ENCODE measurements at places on chromosomes 5 and 9.
A peak's percentile ranks its signal among the peaks of the same experiment; 100 is the strongest.

GRCh38 chr9:23683611-23684061 lies 142.4 kb downstream of the ELAVL2 start:
- DNase-seq: no peak

- DNase-seq: peak; percentile 68
Observed at GRCh38 chr9:2559192-2560152, 62.1 kb upstream of the VLDLR start.

DNA sequence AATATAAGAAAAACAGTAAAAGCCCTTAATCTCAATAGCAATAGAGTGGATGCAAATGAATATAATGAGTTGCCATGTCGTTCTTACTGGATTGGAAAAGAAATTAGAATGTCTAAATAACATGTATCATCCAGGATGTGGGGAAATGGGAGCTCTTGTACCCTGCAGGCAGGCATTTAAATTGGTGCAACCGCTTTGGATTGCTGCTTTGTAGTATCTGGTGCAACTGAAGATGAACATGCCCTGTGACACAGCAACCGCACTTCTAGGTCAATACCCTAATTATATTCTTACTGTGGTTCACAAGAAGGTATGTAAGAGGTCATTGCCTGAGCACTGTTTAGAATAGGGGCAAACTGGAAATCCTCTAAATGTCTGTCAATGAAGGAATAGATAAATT lies 18.9 kb downstream of the MRPS30 start:
- DNase-seq: no peak

- peak; percentile 63 for DNase-seq
Observed at GRCh38 chr5:61575103-61575502, 243.0 kb downstream of the ZSWIM6 start.

GRCh38 chr5:145718956-145719355 lies 116.2 kb downstream of the PRELID2 start:
- DNase-seq: no peak

DNA sequence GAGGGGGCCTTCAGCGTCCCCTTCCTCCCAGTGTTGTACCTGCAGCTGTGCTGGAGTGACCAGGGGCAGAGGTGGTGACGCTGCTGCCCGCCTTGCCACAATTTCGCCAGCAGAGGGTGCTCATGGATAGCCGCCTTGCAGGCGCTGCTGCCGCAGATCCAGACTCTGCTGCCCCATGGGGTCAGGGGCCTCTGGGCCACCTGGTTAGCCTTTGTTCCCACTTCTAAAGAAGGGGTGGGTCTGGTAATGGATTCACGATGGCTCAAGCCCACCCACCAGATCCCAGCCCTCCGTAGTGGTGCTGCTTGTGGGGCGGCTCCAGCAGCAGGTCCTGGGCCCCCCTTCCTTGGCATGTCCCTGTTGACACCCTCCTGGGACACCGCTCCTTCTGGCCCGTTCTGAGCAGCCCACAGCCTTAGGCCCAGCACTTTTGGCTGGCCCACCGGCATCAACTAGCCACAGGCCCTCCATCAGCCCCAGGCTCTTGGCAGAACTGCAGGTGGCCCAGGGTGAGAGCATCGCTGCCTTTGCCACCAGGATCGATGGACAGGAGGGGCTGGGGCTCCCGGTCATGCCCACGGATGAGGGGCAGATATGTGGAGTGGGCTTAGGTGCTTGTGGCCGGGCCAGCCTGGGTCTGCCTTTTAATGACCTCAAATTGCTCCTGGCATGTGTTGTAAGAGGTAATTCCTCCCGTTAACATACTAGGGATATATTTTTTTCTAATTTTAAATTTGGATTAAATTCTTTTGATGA lies 57.2 kb downstream of the COL5A1 start:
- peak; percentile 84 for DNase-seq

DNA sequence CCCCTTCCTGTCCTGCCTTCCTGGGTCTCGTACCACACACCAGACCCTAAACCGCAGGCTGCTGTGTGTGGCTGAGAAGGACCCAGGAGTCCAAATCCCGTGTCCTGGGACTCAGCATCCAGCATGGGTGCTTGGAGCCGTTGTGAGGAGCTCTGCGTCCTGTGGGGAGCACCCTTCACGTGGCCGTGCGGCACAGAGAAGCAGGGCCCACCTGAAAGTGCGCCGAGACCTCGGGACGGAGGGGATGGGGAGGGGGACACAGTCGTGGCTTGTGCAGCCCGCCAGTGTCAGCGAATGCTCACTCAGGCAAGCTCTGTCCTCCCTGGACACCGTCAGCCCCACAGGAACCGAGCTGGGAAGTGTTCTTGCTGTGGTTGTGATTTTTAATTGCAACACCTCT lies 244.6 kb downstream of the CACNA1B start:
- DNase-seq: no peak

- no peak for DNase-seq
Observed at GRCh38 chr5:110917161-110917875, 154.2 kb upstream of the TSLP start.

GRCh38 chr5:96247097-96247701 lies 185.8 kb downstream of the PCSK1 start:
- peak; percentile 14 for DNase-seq

- peak; percentile 74 for DNase-seq
Observed at GRCh38 chr9:33852216-33852826, 35.4 kb downstream of the UBE2R2 start.

DNA sequence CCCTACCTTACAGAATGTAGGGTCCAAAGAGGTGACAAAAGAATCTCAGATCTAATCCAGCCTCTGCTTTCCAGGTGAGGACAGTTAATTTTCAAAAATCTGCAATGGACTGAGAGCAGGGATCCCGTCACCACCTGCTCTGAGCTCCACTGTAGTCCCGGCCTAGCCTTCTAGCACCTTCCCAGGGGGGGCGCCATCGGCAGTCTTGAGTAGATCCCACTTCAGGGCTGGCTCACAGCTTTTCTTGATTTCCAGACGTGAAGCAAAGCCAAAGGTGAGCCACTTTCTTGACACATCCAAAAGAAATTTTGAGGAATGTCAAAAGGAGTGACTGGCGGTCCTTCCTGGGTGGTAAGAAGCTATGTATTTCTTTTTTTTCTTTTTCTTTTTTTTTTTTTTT lies 114.1 kb downstream of the SYK start:
- peak; percentile 60 for DNase-seq

- DNase-seq: no peak
Observed at GRCh38 chr5:2217219-2217618, 334.5 kb upstream of the IRX4 start.

GRCh38 chr9:137899551-137900360 lies 22.2 kb downstream of the CACNA1B start:
- DNase-seq: no peak

DNA sequence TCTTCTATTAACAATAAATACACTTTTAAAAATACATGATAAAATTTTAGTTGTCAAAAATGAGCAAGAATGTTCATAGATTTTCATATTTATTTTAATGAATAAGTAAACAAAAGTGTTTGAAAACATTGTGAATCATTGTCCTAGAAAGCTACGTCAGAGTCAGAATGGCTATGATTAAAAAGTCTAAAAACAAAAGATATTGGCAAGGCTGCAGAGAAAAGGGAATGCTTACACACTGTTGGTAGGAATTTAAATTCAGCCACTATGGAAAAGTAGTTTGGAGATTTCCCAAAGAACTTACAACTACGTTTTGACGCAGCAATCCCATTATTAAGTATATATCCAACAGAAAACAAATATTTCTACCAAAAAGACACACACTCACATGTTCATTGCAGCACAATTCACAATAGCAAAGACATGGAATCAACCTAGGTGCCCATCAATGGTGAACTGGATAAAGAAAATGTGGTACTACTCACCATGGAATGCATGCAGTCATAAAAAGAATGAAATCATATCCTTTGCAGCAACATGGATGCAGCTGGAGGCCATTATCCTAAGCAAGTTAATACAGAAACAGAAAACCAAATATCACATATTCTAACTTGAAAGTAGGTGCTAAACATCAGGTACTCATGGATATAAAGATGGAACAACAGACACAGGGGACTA lies 49.2 kb upstream of the FBXL17 start:
- DNase-seq: no peak

GRCh38 chr5:80796846-80797245 lies 142.1 kb upstream of the DHFR start:
- DNase-seq: no peak

GRCh38 chr5:123098767-123099513 lies 9.9 kb downstream of the PRDM6 start:
- no peak for DNase-seq

DNA sequence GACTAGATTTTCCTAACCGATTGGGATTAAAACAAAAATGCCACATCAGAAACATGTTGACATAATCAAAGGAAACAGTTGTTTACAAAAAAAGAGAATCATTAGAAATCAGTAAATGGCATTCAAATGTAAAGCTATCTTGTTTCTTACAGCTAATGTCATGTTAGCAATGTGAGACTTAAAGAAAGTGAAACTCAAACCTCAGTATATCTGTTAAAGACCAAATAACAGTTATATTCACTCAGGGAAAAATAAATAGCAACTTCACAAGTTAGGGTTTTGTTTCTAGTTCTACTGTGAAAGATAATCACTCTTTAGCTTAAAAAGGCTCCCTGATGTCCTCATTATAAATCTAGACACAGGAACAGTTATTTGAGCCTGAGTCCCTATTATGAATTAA lies 189.3 kb upstream of the EFNA5 start:
- no peak for DNase-seq

- DNase-seq: no peak
Observed at GRCh38 chr9:87059772-87060171, 112.5 kb upstream of the GAS1 start.

DNA sequence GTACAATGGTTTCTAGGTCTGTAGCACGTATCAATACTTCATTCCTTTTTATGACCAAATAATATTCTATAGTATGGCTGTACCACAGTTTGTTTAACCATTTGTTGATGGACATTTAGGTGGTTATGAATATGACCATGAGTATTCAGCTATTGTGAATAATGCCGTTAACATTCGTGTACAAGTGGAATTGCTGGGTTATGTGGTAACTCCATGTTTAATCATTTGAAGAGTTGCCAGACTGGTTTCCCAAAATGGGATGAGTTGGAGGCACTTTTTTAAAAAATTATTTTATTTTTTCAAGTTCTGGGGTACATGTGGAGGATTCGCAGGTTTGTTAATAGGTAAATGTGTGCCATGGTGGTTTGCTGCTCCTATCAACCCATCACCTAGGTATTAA lies 4.6 kb downstream of the SNX2 start:
- DNase-seq: no peak

GRCh38 chr9:137078701-137079400 lies 1.5 kb downstream of the UAP1L1 start:
- DNase-seq: peak; percentile 12

DNA sequence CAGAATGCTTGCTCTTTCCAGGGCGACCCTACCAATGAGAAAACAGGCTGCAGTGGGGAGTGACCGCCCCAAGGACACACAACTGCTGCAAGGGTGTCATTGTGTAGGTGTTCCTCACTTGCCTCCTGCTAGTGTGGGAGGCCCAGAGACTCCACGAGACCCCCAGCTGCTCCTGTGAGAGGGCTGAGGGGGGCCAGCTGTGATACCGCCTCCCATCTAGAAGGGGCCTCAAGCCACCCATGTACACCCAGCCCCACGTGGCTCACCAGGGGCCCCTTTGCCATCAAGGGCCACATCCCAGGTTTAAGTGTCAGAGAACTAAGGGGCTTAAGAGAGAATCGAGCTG lies 1.3 kb upstream of the ASS1 start:
- no peak for DNase-seq

- DNase-seq: no peak
Observed at GRCh38 chr5:158224253-158224652, 365.3 kb upstream of the CLINT1 start.

GRCh38 chr5:179166886-179167841 lies 107.0 kb downstream of the ZNF354C start:
- peak; percentile 58 for DNase-seq

- DNase-seq: peak; percentile 79
Observed at GRCh38 chr9:133658442-133659431, 22.6 kb downstream of the DBH start.

DNA sequence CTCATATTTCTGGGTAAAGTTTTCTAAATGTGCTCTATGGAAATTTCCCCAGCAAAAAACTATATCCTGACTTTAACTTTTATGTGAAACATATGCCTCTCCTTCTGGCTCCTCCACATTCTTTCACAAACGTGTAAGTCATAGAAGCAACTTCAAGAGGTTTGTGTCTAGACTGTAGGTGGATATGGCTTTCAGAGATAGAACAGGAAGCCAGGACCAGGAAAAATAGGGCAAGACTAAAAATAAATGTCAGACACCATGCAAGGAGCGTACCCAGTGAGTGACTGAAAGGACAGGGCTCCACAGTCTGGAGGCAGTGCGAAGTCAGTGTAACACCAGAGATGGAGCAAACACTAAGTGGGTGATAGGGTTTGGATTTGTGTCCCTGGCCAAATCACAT lies 240.7 kb downstream of the COX7C start:
- no peak for DNase-seq
